BJ (cell line): ENCODE measurements at places on chromosomes 2 and 18.

DNA sequence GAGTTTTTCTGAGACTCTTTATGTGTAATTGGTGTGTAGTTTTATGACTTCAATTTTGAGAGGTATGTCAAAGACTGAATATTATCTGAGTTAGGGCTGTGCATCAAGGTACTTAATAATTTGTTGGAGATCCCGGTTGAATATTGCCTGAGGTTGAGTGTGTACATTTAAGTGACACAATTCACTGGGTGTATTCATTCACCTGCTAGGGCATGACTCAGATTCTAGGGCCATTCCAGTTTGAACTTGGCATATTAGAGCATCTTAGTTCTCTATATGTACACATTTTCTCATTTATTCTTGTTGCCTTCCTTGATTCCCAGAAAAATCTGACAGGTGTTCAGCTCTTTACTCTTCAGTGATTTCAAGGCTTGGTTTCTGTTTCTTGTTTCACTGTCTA lies 12.5 kb downstream of the MAP4K4 start:
- no peak for DNase-seq

GRCh38 chr2:191533693-191534180 lies 144.2 kb upstream of the NABP1 start:
- no peak for DNase-seq

- DNase-seq = peak; percentile 79
Observed at GRCh38 chr18:59502274-59503175, 143.5 kb upstream of the LMAN1 start.

GRCh38 chr18:50791599-50792438 lies 28.0 kb downstream of the MRO start:
- no peak for DNase-seq

- no peak for DNase-seq
Observed at GRCh38 chr2:20049637-20050036, 1.8 kb downstream of the LAPTM4A start.

DNA sequence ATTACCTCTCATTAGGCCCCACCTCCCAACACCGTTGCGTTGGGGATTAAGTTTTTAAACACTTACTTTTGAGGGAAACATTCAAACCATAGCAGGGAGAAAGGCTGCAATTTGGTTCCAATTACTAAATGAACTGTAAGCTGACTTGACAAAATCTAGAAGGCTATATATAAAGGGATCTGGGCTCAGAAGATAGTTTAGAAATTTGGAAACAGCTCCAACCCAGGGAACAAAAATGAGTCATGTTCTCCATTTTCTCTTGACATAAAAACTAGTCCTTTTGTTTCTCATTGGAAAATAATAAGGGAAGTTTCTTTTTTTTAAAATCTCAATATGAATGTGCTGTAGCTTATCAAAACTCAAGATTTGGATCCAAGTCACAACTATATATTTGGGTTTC lies 17.5 kb downstream of the MOGAT1 start:
- no peak for DNase-seq

DNA sequence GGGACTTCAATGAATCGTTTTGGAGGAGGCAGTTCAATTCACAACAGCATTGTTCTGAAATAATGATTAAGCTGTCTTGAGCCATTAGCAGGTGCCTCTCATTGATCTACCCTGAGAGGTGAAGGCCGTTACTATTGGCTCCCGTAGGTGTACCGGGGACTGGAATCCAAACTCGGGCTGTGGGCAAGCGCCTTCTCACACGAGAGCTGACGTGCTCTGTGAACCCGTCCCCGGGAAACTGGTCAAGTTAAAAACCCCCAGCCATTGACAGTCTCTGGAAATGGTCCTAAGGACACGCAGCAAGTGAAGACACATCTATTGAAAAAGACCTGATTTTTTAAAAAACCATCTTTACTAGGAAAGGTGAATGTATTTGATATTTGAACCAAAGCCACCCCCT lies 8.1 kb upstream of the NFATC1 start:
- DNase-seq = no peak

DNA sequence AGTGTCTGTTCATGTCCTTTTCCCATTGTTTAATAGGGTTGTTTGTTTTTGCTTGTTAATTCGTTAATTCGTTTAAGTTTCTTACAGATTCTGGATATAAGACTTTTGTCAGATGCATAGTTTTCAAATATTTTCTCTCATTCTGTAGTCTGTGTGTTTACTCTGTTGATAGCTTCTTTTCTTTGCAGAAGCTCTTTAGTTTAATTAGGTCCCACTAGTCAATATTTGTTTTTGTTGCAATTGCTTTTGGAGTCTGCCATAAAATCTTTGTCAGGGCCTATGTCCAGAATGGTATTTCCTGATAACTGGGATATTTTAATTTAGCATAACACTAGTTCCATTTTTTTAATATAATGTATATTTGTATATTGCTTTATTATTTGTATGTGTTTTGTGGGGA lies 1380.1 kb downstream of the SUCLG1 start:
- no peak for DNase-seq

DNA sequence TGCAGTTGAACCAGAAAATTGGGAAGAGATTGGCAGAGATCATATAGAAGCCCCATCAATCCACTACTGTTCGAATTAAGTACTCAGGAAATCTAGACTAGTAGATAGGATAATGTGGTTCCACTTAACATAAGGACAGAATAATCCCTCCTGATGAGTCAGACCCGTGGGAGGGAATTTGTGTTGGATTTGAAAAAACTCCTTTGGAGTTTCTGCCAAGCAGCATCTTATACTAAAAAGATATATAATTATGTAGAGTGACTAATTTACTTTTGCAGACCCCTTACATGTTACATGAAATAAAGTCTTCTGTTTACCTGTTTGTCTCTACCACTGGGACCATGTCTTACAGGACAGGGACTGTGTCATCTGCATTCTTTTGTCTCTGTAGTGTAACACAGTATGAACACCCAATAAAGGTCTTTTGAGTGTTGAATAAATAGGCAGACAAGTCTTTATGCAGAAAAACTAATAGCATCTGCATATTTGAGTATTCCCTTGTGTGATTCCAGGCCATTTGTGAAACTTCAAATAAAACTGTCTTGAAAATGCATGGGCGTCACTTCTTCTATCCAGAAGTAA lies 122.6 kb upstream of the DNAJC10 start:
- peak; percentile 50 for DNase-seq

DNA sequence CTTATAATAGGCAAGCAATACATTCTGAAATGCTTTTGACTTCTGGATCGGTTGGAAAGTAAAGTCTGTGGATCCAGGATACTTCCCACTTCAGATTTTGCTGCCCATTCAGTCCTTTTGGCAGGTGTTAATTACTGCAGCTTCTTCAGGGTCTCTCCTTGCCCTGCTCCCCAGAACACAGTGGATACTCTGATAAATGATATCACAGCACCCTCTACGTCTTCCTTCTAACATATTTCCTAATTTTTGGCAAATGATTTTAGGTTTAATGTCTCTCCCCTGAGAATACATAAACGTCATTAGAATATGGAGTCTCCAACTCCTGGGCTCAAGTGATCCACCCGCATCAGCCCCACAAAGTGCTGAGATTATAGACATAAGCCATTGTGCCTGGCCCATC lies 249.8 kb downstream of the NYAP2 start:
- no peak for DNase-seq

GRCh38 chr2:239959059-239959971 lies 65.8 kb downstream of the NDUFA10 start:
- DNase-seq = no peak

- no peak for DNase-seq
Observed at GRCh38 chr2:99398303-99398702, 61.1 kb downstream of the EIF5B start.

- DNase-seq = no peak
Observed at GRCh38 chr2:185785156-185785555, 46.6 kb downstream of the FSIP2 start.

DNA sequence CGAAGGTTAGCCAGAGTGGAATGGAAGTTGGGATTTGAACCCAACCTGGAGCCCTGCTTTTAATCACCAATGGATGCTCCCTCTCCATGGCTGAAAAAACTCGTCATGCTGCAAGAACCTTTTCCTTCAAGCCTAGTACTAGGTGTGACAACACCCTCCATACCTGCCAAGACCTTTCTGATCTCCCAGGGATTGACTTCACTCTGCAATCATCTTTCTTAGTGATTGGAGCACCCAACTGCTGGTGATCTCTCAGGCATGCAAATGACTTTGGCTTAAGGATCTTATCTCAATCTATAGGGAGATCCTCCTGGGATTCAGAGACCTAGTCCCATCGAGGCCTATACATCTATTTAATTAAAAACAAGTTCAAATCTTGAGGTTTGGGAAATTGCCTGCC lies 23.5 kb upstream of the ITGB6 start:
- DNase-seq = no peak

DNA sequence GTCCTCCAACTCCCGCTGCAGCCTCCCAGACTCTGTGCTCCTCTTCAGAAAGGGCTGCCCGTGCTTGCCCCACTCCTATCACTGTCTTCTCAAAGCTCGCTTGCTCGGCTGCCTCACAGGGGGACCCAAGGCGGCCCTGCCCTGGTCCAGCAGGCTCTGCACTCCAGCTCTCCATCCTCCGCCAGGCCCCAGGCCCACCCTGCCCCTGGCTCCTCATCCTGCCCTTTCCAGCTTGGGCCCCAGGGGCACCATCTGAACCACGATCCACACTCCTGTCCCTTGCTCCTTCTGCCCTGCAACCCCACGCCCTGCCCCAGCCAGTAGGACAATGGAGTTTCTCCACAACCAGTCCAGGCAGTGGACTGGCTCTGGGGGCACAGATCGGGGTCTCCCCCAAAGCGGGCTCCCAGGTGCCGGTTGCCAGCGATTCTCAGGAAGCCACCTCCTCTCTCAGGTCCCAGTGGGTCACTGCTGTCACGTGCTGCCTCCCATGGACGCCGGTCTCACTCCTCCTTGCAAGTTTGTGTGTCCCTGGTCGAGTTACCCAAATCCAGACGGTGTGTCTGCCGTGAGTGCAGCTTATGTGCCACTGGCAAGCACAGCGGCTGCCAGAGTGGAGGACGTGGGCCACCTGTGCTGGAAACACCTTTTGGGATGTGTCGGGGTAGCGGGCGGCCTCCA lies 238.5 kb downstream of the HDAC4 start:
- DNase-seq = no peak

- no peak for DNase-seq
Observed at GRCh38 chr2:1192121-1192520, 221.1 kb upstream of the TPO start.

- DNase-seq = no peak
Observed at GRCh38 chr2:209577376-209578357, 153.8 kb downstream of the MAP2 start.

DNA sequence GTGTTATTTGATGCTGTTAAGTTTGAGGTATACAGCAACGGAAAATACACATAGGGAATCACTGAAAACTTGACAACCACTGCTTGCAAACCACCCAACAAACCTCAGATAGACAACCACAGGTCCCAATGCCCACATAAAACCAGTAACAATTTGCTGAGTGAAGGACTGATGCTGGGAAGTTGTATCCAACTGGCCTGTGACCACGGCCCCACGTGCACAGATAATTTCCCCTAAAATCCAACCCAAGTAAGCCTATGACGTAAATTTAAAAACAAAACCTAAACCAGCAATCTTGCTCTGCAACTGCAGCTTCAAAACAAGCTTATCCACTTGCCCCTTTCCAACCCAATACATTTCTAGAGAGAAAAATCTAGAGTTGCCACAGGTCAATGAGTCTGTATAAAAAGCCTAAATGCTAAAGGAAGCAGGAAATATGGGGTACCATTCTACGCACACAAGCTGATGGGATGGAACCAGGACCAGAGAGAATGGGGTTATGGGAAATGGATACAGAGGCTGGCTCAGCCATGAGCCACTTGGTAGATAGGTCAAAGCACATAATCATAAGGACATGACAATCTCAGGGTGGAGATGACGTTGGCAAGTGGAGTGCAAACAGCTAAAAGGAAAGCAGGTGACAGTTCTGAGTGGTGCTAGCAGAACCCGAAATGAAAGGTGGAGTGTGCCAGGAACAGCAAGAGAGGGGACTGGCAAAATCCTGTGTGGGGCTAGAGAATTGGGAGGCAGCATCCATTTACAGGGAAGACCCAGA lies 27.8 kb upstream of the CREB1 start:
- no peak for DNase-seq

DNA sequence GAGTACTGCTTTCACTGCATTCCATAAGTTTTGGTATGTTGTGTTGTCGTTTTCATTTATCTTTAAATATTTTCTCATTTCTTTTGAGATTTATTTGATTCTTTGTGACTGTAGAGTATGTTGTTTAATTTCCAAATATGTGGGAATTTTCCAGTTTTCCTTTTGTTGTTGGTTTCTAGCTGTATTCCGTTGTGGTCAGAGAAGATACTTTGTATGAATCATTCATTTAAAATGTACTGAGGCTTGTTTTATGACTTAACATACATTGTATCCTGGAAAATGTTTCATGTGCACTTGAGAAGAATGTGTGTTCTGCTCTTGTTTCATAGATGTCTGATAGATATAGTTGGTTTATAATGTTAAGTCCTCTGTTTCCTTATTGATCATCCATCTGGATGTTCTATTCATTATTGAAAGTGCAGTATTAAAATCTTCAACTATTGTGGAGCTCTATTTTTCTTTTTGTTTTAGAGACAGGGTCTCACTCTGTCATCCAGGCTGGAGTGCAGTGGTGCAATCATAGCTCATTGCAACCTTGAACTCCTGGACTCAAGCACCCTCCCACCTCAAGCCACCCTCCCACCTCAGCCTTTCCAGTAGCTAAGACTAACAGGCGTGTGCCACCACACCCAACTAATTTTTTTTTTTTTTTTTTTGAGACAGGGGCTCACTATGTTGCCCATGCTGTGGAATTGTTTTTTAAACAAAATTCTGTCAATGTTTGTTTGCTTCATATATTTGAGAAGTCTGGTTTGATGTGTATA lies 96.8 kb downstream of the TAF4B start:
- DNase-seq = no peak

DNA sequence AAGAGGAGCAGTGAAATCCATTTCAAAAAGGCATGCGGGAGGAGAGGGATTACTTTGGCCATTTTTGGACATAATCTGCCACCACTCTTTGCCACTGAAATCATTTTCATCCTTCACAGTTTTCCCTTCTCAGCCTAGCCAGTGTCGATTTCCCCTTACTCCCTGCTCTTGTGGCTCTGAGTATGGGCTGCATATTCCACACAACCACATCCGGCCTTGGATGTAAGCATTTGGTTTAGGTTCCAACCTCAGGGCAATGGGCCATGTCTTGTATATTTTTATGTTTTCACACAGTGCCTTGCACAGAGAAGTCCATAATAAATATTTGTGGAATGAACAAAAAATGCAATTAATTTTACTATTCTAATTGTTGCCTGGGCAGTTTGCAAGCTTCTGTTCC lies 7.7 kb upstream of the SERPINE2 start:
- DNase-seq = no peak

- DNase-seq = no peak
Observed at GRCh38 chr2:15299904-15300520, 261.1 kb downstream of the NBAS start.
